ENCODE measurements at places on chromosomes 6 and 20. TPM values are rescaled to one million over a fixed set of nuclear protein-coding genes. Genes with fewer than 3 reads are reported as not detected.
A peak's percentile ranks its signal among the peaks of the same experiment; 100 is the strongest.

GRCh38 chr20:9508696-9509178 is 5.7 kb upstream of the LAMP5 start:
- peak overlapping the region; percentile 40 for H3K4me3 ChIP-seq

DNA sequence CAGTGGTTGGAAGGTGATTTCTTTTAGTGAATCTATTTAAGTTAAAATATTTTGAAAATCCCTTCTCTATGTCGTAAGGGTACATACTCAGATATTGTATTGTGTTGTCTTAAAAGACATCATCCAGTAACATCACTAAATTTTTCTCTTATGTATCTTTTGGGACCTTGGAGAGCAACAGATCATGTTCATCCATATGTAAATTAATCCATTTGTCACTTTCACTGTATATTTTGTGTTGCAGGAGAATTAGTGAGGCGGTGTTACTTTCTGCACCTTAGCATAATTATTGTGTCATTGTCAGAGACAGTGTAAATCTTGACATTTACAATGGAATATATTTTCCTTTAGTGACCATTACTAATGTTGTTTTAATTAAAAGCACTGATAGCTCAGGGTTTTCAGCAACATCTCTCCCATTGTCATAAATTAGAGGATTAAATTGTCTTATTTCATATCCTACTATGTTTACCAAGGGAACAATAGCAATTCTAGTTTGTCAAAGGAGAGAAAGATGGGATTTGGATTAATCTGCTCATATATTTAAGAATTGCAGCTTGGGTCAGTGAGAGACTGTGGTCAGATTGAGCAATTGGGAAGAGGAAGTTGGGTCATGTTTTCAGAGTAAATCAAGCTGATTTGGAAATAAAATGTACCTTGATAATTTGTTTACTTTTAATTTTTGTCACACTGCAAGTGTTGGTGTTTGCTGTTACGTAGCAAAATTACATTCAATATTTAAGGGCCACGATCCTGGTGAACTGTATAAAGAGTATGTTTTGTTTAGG is 22.7 kb downstream of the DOK5 start:
- no peaks in the 10 kb centered on the region for H3K4me1 ChIP-seq
- DNase-seq: no peak
- no peak overlapping the region for H3K27ac ChIP-seq
- no peaks in the 10 kb centered on the region for H3K27me3 ChIP-seq
- H3K4me3 ChIP-seq: no peak overlapping the region

DNA sequence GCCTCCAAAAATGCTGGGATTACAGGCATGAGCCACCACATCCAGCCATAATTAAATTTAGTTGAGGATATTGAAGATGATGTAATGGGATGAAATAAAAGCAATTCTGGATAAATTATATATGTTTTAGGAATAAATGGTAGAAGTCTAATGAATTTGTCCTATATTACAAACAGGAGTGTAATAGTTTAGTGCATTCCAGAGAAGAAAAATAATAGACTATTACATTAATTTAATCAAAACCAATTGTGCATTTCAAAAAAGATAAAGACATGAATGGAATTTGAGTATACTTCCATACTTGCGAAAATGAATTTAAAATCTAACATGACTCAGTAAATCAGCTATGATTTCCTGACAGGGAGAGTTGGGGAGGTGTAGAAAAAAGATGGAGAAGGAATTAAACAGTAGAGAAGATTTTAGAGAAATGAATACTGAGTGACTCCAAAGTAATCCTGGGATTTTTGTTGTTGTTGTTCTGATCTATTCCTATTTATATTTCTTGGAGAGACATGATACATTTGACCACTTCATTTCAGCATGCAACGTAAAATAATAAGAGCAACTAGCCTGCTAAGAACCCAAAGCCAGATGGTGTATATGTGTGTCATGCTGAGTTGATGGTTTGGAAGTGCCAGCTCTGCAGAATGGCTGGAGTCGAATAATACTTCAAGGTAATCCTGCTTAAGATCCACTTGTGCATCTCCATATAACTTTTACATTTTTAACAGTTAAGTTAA is 67.4 kb downstream of the AIG1 start:
- H3K4me1 ChIP-seq: 0 out of 2 replicates have a peak, but pooled peaks cover 4% of the 10 kb centered on the region
- no peaks in the 10 kb centered on the region for H3K27me3 ChIP-seq
- no peaks in the 10 kb centered on the region for H3K36me3 ChIP-seq
- DNase-seq: no peak
- H3K4me3 ChIP-seq: no peak overlapping the region
- H3K27ac ChIP-seq: no peak overlapping the region

GRCh38 chr20:19710336-19711120 is 47.5 kb upstream of the RIN2 start:
- H3K36me3 ChIP-seq: no peaks in the 10 kb centered on the region
- no peak overlapping the region for H3K4me3 ChIP-seq
- H3K27ac ChIP-seq: no peak overlapping the region
- DNase-seq: no peak

GRCh38 chr6:44497807-44498206 is 110.3 kb downstream of the CDC5L start:
- H3K27ac ChIP-seq: no peak overlapping the region
- no peaks in the 10 kb centered on the region for H3K4me1 ChIP-seq
- H3K27me3 ChIP-seq: 0 out of 2 replicates have a peak, but pooled peaks cover 2% of the 10 kb centered on the region
- no peaks in the 10 kb centered on the region for H3K36me3 ChIP-seq

DNA sequence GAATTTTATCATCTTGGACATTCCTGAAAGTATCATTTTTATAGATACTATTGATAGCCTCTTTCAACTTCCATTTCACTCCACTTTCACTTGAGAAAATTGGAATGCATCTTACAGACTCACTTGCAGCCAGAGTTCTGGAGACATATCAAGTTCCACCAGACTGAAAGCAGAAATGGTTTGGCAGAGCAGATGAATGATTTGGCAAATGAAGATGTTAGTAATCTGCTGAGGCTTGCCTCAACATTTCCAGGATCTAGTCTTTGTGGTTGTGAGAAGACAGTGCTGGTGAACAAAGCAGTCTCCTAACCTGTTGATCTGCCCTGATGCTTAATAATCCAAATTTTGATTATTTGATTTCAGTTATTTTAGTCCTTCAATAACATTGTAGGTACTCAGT is 202.6 kb downstream of the TRDN start:
- no peak overlapping the region for H3K4me3 ChIP-seq
- H3K27me3 ChIP-seq: no peaks in the 10 kb centered on the region
- no peak overlapping the region for H3K27ac ChIP-seq
- H3K4me1 ChIP-seq: no peaks in the 10 kb centered on the region
- no peaks in the 10 kb centered on the region for H3K36me3 ChIP-seq
- DNase-seq: no peak

DNA sequence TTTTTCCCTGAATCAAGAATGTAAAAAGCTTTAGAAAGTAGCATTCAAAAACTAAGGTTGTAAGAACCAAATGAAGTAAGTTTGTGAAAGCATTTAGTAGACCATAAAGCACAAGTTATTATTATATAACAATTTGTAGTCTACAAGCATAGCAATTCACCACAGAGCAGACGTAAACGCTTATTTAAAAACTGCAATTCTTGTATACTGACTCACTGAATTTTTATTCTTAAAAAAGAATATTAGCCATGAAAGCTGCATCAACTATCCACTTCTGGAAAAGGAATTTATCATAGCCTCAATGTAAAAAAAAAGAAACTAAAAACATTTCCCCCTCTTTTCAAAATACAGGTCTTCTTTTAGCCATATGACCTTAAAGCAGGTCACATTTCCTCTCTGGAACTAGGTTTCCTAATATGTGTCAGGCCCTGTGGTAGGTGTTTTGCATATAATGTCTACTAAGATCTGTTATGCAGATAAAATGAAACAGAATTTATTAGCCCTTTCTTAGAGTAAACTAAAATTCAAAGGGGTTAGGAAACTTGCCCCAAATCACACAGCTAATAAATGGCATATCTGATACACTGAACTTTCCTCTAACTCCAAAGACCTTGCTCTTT is 2.1 kb downstream of the MAP3K7 start:
- no peak for DNase-seq
- H3K4me1 ChIP-seq: peaks cover 3% of the 10 kb centered on the region
- H3K4me3 ChIP-seq: peak overlapping the region; percentile 77

DNA sequence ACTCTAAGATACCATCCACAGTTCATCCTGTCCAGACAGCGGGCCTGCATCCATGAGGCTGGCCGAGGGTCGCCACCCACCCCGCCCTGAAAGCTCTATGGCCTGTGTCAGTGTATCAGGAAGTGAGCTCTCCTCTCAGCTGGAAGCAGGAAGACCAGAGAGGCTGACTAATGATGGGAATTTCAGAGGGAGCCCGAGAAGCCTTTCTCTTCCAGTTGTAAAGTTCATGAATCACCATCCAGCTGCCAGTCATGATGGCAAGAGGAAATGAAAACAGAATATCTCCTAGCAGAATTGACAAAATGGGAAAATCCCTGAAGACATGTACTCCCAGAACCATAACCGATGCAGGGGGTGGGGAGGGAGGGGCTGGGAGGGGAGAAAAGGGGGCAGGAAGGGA is 109.6 kb upstream of the RPS6KA2 start:
- H3K36me3 ChIP-seq: no peaks in the 10 kb centered on the region
- H3K4me1 ChIP-seq: no peaks in the 10 kb centered on the region
- H3K4me3 ChIP-seq: no peak overlapping the region

- no peak for DNase-seq
- H3K27ac ChIP-seq: no peak overlapping the region
- no peaks in the 10 kb centered on the region for H3K27me3 ChIP-seq
- no peaks in the 10 kb centered on the region for H3K36me3 ChIP-seq
These were observed 77.3 kb downstream of the ECT2L start for GRCh38 chr6:138873191-138873590.

DNA sequence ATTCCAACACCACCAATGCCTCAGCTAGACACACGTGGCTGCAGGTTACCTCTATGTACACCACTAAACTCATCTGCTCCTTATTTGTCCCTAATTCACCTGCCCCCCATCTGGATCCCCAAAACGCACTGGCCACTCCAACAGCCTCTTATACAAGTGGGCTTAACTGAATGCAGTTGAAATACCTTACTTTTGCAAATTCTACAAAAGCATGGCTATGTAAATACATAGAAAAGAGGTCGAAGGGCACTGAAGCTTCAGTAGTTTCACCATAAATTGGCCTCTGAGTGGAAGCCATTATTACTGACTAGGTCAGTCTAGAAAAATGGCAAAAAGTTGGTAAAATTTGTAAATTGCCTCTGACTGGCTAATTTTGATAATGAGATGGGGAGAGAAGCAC is 11.1 kb upstream of the PPP1R3G start:
- DNase-seq: no peak
- no peaks in the 10 kb centered on the region for H3K27me3 ChIP-seq
- no peak overlapping the region for H3K4me3 ChIP-seq
- H3K36me3 ChIP-seq: no peaks in the 10 kb centered on the region
- H3K4me1 ChIP-seq: peaks cover 5% of the 10 kb centered on the region

DNA sequence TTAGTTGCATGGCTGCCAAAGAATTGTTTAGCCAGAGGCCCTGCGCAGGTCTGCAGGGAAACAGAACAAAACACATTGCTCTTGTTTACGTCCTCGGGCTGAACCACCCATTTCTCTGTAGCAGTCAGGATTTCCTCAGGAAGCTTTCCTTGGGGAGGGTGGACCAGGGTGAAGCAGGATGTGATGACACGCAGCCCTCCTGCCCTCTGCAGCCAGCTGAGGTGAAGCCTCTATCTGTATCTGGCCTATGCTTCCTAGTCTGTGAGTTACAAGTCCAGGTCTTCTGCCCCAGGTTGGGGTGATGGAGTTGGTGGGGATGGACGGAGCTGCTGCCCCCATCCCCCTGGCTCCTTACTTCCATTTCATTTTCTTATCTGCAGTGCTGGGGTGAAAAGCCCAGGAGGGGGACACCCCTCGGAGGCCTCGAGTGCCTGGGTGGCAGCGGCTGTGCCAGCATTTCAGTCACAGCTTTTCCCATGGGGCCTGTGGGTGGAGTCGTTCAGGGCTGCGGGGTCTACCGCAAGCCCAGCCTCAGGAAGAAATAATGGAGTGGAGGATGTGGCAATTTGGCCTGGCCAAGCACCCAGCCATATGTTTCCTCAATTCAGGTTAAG is 24.9 kb downstream of the SASH1 start:
- H3K4me1 ChIP-seq: no peaks in the 10 kb centered on the region
- no peaks in the 10 kb centered on the region for H3K27me3 ChIP-seq
- no peaks in the 10 kb centered on the region for H3K36me3 ChIP-seq
- H3K4me3 ChIP-seq: no peak overlapping the region

- H3K36me3 ChIP-seq: no peaks in the 10 kb centered on the region
- H3K4me1 ChIP-seq: no peaks in the 10 kb centered on the region
- DNase-seq: no peak
These were observed 109.0 kb downstream of the HFE start for GRCh38 chr6:26195924-26196845.

DNA sequence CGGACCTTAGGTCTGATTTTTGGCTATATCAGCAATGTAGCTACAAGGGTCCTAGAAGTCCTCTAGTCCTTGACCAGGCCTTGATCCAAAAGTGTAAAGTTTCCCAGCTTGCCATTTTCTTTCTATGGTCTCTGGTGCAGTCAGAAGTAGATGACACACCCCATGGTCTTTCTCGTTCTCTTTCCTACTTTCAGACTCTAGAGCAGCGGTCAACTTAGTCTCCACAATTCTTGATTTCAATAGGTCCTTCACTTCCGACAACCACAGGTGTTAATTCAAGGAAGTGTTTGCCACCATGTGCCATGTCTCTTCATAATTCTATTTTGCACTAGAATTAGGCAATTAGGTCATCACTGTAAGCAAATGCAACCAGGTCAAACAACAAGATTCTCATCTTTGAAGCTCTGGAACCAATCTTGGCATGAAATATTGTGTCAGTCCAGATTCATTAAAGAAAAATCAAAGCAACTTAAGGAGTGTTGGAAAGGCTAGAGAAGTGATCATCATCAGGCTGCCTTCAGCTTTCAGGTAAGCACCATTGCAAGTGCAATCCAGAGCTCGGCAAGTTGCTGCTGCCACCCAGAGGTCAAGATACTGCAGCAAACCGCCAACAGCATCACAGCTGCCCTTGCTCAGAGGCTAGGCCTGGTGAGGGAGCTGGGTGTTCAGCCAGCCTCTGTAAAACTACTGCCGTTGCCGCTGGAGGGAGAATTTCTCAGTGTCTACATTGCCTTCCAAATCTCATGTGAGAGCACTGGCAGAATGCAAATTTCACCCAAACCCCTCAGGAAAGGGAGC is 5.6 kb upstream of the SYNE1 start:
- peaks cover 2% of the 10 kb centered on the region for H3K27me3 ChIP-seq
- no peaks in the 10 kb centered on the region for H3K36me3 ChIP-seq
- no peak for DNase-seq
- H3K4me1 ChIP-seq: no peaks in the 10 kb centered on the region
- no peak overlapping the region for H3K27ac ChIP-seq

DNA sequence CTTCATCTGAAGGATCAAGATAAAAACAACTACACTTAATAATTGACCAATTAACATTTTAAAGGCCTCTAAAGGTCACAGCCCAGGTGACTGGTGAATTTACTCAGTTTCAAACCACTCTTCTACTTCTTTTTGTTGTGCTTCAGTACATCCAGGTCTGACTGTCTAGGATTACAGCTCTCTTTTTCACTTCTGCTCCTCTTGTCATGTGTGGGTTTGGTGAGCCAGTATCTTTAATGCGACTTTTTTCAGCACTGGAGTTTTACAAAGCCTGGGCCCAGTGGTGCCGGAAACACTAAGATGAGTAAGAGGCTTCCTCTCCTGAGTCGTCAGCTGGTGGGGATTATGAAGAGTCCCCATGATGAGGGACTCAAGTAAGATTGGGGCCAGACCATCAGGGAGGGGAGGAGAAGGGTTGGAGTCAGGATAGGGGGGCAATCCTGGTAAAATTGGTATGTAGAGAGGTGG is 27.0 kb downstream of the HECA start:
- no peak overlapping the region for H3K4me3 ChIP-seq
- peak; percentile 91 for DNase-seq
- H3K27me3 ChIP-seq: no peaks in the 10 kb centered on the region
- peak overlapping the region; percentile 48 for H3K27ac ChIP-seq

- DNase-seq: peak; percentile 36
- H3K4me3 ChIP-seq: no peak overlapping the region
These were observed 897.4 kb upstream of the CITED2 start for GRCh38 chr6:140271759-140272377.

The ABCF1 gene
- total RNA-seq: 65.8 TPM

The MCHR2 gene
- total RNA-seq: not detected

The OGFR gene
- total RNA-seq: 52.6 TPM

The RALGAPA2 gene
- 29.4 TPM for total RNA-seq

The ZSWIM1 gene
- total RNA-seq: 9.9 TPM
